ENCODE measurements at places on chromosomes 3 and 15.
A peak's percentile ranks its signal among the peaks of the same experiment; 100 is the strongest.

DNA sequence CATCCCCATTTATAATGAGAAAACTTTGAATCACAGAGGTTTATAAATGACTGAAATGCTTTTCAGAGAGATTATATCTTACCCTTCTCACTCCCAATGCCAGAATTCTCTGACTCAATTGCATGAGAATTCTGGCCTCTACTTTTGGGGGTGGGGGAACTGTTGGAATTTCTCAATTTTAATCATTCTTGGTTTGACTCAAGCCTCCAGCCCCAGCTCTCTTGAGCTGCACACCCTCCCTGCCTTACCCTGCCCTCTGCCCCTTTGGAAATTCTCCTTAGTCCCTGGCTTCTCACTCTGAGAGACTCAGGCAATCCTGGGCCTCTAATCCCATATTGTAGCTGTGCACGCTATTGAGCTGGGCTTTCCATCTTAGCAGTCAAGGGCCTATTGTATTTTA is 44.2 kb downstream of the ZNF589 start:
- DNase-seq: no peak

DNA sequence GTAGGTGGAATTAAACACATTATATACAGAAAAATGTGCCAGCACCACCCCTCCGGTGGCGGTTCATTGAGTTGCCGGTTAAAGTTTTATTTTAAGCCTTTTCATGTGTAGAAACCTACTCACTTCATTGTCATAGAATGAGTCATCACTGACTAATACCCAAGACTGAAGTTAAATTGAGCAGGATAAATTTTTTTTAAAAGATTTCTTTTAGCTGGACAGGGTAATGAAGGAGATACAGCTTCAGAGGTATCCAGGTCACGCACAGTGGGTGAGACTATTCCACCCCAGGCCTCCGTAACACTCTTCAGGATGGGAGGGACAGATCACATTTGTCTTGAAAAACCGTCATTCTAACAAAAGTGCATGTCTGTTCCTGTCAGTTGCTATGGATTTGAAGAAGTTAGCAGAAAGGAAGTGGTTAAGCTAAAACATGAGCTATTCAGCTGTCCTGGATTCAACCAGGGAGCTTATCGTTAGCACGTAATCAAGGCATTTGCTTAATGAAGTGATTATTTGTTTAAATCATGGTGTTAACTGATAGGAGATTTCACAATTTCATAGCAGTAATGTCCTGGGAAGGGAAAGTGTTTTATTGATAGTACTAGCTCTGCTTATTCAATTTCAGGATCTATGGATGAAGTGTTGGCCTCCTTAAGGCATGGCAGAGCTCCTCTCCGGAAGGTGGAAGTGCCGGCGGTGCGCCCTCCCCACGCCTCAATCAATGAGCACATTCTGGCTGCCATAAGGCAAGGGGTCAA is 23.4 kb downstream of the WHAMM start:
- DNase-seq: no peak

DNA sequence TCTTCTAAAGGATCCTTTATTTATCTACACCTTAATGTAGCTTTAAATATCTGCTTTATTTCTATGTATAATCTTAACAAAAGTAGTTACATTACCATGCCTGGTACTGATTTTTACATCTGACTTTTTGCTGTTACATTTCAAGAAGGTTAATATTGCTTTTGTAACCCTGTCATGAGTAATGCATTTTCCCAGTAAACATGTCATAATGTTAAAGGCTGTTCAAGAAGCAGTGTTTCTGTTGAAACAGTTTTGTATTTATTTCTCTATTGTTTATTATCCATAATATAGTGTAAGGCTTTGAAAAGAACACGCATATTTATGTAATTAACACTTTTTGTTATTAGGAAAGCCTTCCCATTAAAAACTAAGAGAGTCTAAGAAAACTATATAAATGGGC is 98.5 kb upstream of the SOX2 start:
- no peak for DNase-seq

DNA sequence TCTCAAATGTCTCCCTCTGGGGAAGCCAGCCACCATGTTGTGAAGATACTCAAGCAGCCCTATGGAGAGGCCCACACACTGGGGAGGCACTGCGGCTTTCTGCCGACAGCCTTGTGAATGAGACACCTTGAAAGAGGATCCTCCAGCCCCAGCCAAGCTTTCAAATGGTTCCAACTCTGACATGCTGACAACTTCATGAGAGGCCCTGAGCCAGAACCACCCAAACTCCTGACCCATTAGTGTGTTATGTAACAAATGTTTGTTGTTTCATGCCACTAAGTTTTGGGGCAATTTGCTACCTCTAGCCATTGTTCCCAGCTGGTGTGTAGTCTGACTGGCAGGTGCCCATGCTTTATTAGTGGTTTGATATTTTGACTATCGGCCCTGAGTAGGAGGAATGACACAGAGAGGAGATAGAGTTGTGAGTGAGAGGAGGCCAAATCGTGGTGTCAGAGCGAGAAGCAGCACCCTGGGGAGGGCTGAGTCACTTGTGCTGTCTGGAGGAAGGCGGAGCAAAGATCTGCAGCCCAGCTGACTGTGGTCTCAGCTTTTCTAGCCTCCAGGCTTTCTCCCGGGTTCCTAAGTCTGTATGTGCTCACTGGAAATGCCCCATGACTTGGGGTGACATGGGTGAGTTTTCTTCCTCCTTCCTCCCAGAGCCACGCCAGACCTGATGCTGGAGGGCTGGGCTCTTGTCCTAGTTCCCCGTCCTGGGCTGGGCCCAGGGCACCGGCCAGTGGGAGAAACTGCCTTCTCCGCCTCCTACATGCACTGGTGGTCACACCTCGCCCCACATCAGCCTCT is 56.7 kb upstream of the BLM start:
- DNase-seq: no peak

DNA sequence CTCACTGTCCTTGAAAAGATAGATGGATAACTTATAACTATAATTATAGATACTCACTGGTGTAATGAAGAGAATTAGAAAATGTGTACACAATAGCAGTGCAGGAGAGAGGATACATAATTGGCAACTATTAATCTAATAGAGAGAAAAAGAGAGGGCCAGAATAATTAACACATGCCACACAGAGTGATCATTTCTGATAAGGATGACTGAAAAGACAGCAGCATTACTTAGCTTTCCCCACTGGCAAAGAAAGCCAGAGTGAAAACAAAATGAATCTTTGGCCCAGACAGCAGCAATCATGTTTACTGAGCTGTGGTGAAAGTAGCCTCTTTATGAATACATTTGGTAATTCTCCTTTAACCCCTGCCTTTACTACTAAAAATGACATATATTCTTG is 493.3 kb upstream of the ROBO1 start:
- no peak for DNase-seq

DNA sequence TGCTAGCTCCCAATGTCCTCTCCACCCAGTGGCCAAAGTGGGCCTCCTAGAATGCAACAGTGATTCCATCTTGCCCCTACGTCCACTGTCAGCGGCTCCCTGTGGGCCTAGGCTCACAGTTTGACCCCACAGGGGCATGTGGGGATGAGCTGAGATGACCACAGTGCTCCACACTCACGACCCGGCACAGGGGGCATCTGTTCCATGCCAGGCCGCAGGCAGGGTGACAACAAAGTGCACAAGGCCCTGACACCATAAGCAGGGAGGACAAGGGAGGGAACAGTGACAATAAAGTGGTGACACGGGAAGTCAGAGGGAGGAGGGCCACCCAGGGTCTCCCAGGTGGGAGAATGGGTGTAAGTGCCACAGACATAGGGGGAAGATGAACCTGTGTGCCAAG is 5.1 kb upstream of the PLXNA1 start:
- DNase-seq: no peak

GRCh38 chr3:127409421-127410136 is 121.7 kb upstream of the PRR20G start:
- no peak for DNase-seq

GRCh38 chr3:52420388-52420787 is 24.5 kb downstream of the SEMA3G start:
- DNase-seq: no peak

DNA sequence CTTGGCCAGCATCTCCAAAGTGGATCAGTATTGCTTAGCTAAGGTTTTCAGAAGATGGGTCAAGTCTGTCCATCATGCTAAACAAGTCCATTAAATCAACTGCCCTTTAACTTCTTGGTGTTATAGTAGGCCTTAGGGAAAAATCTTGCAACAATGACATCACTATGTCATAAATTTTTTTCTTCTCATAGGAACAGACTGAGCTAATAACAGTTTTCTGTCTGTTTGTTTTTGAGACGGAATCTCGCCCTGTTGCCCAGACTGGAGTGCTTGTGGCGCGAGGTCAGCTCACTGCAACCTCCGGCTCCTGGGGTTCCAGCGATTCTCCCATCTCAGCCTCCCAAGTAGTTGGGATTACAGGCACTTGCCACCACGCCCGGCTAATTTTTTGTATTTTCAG is 94.2 kb downstream of the EFL1 start:
- DNase-seq: no peak

DNA sequence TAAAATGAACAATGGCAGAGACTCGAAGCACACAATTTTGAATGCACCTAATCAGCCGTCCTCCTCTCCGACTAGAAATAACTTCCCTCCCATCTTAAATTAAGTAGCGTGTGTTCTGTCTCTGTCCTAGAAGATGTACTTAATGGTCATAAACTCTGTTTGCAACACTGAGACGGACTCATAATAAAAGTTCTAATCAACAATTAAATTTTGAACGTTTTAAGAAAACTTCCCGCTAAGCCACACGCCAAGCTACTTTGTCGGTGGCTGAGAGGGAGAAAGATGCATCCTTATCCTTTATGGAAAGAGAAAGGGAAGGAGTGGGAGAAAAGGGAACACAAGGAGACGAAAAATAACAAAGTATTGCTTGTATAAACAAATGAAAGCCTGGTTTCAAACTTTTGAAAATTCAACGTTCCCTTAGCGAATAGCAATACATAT is 989 bp downstream of the GNB4 start:
- peak; percentile 43 for DNase-seq

GRCh38 chr3:115239717-115240116 is 92.6 kb upstream of the ZBTB20 start:
- DNase-seq: no peak

DNA sequence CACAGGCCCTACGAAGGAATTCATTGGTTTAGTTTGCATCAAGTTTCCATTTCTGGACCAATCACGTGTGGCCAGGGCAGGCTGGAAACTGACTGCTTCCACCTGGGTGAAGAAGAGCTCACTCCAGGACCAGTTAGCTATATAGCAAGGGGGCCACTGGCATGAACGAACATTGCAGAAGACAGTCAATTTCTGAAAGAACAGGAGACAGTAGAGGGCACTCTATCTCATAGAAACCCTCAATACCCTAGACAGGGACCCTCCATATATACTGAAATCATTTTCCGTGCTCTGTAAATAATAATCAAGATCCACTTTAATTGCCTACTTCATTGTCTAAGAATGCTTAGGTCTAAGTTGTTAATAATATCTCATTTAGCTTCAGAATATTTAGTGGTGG is 215.6 kb downstream of the CADPS start:
- no peak for DNase-seq

DNA sequence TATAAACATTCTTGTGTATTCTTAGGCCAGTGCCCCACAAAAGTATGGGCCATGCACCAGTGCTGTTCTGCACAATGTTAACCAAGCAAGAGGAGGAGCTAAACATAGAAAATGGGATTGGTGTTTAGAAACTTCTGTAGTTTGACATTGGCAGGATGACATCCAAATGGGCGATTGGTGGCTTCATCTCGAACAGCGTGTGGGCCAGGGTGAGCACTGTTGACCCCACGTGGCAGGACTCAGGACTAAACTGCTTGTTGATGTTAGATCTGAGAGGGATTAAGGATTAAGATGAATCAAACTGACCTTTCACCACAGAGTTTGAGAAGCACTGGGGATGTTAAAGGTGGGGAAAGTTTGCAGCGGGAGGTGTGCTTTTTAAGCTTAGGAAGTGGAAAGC is 31.9 kb downstream of the ZNF710 start:
- no peak for DNase-seq

GRCh38 chr3:189710620-189711402 is 79.6 kb downstream of the TP63 start:
- DNase-seq: no peak

DNA sequence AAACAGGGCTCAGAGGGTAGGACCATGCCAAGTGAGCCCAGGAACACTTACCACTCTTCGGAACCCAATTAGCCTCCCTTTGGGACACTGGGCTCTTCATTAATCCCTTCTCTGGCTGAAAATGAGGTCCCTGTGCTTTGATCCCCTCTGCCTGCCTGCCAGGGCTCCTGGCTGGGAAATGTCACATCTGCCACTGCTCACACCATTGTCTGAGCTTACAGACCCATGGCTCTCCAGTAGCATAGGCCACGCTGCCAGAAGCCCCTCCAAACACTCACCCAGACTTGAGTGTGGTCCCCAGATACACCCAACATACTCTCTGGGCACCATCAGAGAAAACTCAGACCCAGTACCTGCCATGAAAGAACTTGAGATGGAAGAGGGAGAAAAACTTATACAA is 287.3 kb downstream of the XXYLT1 start:
- no peak for DNase-seq

- DNase-seq: no peak
Observed at GRCh38 chr3:54962200-54962599, 34.3 kb upstream of the LRTM1 start.

- DNase-seq: no peak
Observed at GRCh38 chr3:58563386-58564035, 13.7 kb downstream of the FAM107A start.

DNA sequence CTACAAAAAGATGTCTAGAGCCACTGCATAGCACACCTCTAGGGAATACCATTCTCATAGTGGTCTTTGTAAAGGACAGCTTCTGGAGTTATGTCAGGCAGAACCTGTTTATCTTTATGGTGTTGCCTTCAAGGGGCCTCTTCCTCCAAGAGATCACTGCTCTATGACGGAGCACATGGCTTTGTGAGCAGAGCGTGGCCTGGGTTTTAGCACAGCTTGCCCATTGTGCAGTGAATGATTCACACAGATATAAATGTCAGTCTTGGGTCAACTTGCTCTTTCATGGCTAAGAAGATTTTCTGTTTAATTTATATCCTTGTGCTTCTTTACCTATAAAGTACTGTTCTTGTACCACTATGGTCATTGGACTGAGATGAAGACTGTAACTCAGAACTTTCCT is 41.5 kb upstream of the RBMS3 start:
- no peak for DNase-seq

DNA sequence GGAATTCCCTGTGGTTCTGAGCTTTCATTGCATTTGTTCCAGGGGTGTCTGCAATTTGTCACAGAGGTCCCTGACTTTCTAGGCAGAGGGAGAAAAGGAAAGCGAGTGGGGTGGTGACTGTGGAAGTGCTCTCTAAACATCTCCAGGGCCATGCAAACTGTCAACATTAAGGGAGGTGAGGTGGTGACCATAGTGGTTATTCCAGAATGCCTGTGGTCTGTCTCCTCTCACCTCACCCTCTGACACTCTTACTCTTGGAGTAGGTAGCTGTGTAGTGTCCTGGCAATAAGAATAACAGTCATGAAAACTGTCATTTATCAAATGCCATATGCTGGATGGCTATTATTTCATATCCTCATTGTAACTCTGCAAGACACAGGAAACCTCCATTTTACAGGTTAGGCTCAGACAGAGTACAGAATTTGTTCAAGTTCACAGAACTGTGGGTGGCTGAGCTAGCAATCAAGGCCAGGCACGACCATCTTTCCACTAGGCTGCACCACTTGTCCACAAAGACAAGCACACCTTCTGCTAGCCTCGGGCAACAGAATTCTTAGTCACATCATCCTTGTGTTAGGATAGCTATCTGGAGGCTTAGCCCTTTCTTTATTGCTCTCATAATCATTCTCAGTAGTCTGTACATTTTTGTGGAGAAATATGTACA is 179.4 kb downstream of the CD47 start:
- no peak for DNase-seq
